ENCODE measurements at places on chromosomes 7 and 10.

DNA sequence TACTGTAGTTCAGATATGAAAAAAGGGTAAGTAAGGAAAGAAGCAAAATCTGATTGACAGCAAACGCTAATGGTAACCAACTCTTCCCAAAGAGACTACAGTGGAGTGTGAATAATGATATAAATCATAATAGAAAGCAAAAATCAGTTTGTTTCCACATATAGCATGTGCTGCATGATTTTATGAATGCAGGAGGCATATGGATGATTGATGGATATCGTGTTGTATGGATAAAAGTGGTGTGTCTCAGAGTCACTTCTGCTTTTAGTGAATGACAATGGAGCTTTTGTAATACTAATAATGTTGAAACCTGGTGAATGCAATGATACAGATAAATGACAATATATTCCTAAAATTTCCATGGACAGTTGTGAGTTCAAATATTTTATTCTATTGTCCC is 36.6 kb upstream of the PALS2 start:
- no peak for DNase-seq

DNA sequence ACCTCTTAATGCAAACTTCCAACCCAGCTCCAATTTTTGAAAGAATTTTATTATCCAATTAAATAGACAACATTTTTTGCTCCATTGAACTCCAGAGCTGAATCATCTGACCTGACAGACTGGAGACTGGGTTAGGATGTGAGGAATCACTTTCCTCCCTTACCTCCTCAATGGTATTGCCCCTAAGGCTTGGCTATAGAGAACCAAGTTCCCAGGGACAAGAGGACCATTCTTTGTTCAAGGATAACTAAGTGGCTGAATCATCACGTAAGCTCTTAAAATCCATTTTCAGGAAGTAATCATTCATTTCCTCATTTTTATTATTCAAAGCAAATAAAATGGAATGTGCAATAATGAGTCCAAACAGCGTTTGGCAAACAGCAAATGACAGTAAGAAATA is 335.1 kb downstream of the GATA3 start:
- no peak for DNase-seq

DNA sequence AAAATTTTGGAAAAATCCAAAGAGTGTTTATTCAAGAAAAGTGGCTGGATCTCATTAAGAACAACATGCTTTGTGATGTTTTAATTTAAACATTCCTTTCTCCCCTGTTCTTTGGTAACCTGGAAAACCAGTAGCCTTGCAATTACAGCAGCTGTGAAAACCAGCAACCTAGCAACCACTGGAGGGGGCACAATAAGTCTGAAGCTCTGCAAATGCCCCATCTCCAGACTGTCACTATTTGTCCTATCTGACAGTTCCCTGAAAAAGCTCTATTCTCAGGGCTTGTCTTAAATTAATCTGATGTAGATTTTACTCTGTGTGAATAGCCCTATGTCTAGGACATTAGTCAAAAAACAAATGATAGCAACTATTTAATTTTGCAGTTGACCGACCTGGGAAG is 137.6 kb upstream of the THSD7A start:
- DNase-seq = no peak

GRCh38 chr7:88317422-88317821 is 10.7 kb upstream of the STEAP4 start:
- DNase-seq = no peak

GRCh38 chr10:83166344-83166743 is 973.0 kb upstream of the GHITM start:
- DNase-seq = no peak

GRCh38 chr7:148637094-148637493 is 46.5 kb downstream of the C7orf33 start:
- no peak for DNase-seq

GRCh38 chr10:61211468-61211867 is 241.7 kb downstream of the TMEM26 start:
- no peak for DNase-seq

DNA sequence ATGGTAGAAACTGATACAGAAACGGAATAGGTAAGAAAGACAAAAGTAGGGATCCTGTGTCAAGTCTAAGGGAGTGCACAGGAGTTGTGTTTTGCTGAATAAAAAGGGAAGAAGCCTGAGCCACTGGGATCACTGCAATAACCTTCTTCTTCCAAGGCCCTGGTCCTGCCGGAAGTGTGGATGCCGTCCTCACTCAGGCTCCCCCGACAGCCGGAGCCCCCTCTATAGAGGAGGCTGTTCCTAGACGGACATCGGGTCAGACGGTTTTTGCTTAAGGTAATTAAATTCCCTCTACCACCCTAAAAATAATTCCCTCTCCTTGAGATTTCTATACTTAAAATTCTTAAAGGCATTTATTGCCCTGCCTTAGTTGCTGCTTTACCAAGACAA is 566.9 kb downstream of the PTPRN2 start:
- no peak for DNase-seq
